ENCODE measurements at places on chromosomes 2 and 18.
A peak's percentile ranks its signal among the peaks of the same experiment; 100 is the strongest.

DNA sequence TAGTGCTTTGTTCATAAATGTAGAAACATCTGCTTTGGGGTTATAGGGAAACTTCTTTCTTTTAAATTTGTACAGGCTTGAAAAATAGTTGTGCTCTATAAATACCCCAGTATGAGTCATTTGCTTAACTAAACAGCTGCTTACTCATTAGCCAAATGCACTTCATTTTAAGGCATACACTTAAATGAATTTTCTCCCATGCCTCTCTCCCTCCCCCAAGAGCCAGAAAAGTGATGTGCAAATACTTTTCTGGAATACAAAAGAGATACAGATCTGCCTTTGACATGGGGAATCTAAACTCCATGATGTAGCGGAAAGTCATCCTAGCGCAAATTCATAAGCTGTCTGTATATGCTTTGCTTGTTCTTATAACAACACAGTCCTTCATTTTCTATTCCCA lies 469.4 kb downstream of the DLGAP1 start:
- ATAC-seq: peak; percentile 27

DNA sequence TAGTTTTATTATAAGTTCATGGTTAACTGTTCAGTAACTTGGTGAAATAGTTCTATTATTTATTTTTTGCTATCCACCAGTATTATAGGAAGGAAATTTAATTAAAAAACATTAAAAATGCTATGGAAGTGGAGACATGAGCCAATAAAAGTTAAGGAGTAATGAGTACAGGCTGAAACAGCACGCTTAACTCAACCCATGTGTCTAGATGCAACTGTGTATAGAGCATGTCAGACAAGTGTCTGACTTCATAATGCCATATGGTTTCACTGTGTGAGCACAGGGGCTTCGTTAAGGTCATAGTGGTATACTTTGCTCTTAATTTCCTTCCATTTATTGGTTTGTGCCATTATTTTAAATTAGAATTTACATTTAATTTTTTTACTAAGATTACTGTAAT lies 566.8 kb upstream of the NRP2 start:
- ATAC-seq: no peak

GRCh38 chr2:33375054-33375453 lies 101.4 kb upstream of the RASGRP3 start:
- ATAC-seq: peak; percentile 79

- no peak for ATAC-seq
Measured at GRCh38 chr2:198440833-198441232, 636.4 kb downstream of the PLCL1 start.

DNA sequence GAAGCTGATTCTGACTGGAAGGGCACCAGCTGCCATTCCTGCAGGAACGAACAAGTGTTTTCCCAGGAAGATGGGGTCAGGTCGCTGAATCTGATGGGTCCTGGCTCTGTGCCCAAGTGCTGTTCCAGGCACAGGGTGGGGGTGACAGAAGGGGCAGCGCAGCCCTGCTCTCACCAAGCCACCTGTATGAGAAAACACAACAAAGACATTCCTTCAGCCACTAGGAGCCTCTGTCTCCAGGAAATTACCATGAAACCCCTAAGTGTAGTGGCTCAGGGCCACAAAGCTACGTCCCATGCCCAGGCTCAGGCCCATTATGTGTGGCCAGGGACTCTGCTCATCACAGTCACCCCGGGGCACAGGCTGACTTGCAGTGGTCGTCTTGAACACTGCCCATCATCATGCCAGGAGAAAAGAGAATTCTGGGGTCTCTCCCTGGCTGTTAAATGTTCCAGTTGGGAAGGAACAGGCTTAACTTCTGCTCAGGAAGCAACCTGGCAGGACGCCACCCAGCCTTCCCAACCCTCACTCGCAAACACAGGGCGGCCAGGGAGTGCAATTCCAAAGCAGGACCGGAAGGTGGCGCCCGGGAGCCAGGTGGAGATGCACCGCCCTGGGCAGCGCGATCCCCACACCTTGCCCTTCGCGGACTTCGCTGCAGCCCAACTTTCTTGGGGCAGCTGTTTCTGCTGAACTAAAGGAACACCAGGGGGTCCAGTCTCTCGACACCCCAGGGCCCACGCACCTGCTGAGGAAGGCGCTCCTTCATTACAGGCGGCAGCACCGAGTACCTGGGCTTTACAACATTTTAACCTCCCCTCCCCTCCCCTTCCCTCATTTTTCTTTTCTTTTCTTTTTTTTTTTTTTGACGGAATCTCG lies 11.0 kb upstream of the SFTPB start:
- peak; percentile 92 for ATAC-seq

DNA sequence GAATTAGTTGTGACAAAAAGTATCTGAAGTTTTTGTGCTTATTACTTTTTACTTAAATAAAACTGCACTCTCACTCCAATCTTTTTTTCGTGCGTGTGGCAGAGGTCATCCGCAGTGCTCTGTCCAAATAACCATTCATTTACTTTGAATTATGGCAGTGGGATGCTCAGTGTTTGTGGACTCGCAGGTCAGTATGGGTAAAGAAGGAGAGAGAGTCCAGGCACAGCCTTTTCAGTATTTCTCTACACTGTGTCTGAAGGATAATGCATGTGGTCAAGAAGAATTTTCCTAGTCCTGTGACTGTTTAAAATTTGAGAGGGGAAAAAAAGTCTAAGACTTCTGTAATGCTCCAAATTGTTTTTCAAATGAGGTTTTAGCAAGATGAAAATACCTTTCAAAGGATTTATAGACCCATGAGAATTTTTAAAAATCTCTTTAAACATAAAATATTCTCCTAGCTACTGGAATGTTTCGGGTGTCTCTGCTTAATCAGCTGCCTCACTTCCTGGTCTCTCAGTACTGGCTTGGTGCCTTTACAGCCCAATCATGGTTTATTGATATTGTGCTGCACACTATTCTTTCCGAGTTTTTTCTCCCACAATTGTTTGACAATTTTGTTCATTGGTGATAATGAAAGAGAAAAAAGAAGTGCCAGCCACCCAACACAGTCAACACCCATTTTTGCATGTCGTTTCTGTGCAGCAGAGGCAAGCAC lies 453.2 kb downstream of the PTPRM start:
- ATAC-seq: no peak

GRCh38 chr2:195105581-195105980 lies 551.4 kb upstream of the SLC39A10 start:
- no peak for ATAC-seq

DNA sequence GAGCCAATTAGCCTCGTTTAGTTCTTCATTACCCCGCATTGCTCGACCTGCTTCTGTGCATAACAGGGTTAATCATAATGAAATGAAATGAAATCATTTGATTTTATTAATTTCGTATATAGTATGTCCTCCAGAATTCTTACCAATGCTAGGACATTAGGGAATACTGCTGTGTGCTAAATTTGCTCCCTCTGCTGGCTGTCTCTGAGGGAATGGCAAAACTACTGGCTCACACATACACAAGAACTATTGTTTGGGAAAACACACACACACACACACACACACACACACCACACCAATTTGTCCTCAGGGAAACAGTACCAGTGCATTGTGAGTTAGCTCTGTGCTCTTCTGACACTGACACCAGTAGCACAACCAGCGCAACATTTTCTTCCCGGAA lies 273.3 kb upstream of the TCF4 start:
- ATAC-seq: no peak

DNA sequence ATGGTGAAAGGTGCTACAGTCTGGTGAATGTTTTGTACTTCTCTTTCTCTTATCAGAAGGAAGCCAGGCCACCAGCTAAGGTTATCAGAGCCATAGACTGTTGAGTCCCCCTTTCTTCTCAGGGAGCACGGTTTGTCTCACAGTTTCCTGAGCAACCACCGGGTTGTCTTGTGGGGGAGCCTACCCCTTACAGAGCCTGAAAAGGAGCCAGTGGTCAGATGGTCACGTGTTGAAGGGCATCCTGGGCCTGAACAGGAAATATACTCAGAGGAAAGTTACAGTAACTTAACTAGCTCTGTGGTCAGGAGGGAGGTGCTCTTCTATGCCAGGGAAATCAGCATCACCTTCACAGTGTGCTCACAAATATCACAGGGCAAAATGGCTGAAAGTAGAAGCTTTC lies 11.6 kb downstream of the CD28 start:
- peak; percentile 52 for ATAC-seq

DNA sequence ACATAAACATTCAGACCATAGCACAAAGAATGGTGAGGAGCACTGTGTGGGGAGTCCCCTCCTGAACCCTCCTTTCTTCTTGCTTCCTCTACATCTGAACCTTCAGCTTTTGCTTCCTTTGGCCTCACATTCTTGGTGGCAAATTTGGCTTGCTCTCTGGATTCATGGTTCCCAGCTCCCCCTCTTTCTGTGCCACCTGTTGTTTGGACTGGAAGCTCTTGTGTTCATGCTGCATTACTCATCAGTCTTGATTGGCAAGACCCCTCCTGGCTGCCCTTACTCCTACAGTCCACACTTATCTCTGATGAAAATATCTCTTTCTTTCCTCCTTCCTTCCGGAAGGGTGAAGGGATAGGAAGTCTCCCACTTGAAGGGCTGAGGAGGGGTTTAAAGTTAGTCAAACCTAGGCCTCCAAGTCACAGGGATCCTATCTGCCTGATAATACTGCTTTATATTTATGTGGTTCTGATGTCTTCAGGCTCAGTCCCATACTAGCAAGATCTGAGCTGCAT lies 70.0 kb downstream of the MYO3B start:
- no peak for ATAC-seq

DNA sequence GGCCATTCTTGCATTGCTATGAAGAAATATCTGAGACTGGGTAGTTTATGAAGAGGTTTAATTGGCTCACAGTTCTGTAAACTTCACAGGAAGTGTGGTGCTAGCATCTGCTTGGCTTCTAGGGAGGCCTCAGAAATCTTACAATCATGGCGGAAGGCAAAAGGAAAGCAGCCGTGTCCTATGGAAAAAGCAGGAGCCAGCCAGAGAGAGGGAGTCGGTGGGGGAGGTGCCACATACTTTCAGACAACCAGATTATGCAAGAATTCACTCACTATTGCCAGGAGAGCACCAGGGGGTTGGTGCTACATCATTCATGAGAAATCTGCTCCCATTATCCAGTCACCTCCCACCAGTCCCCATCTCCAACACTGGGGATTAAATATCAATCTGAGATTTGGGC lies 64.1 kb downstream of the CPS1 start:
- ATAC-seq: no peak

- ATAC-seq: no peak
Measured at GRCh38 chr2:37827911-37828511, 97.1 kb upstream of the RMDN2 start.

DNA sequence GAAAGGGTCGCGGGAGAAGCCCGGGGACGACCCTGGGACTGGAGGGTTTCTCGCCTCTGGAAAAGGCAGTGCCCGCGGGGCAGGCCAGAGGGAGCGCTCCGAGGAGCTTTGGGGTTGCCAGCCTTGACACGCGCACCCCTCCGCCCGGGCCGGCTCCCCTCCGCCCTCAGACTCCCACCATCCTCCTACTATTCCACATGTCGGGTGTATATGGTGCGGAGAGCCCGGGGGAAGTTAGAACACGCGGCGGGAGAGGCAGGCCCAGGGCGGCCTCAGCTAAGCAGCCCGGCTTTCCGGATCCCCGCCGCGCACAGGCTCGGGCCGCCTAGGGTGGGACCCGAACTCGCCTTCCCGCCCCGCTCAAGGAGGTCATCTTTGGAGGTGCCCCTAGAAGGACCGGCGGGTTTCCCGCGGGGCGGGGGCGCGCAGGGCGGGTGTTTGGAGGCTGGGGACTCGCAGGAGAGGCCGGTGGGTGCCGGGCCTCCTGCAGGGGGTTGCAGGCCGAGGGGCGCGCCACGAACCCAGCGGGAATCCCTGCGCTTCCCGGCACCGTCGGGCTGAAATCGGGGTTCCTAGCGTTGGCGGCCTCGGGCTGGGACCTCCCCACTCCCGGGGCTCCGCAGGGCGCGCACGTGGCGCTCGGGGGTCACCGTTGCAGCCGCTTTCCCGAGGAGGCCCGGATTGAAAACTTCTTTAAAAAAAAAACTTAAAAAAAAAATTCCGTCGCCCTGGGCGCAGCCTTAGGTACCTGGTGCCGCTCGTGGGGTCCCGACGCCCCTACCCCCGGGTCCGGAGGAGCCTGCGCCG lies 3.7 kb downstream of the NFATC1 start:
- ATAC-seq: peak; percentile 4

- ATAC-seq: peak; percentile 90
Measured at GRCh38 chr18:6729247-6730091, at the start of gene ARHGAP28. ARHGAP28 (plus strand) TSS chr18:6729716; CDS start chr18:6729822, 106 bp downstream.

DNA sequence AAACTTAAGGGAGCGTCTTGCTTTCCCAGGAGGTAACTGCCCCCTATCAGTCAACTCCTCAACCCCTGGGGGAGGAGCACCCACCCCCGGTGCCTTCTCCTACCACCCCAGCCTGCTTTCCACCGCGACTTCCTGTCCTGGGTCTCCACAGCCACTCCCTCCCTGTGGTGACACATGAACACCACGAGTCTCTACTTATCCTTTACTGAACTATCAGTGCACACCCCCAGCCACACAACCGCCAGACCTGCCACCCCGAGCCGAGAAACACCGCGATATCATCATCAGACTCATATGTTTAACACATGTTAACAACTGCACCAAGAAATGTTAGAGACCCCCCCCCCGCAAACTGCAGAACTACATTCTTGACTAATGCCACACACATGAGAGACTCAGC lies 43.3 kb downstream of the LONRF2 start:
- no peak for ATAC-seq

GRCh38 chr2:215447056-215447455 lies 11.2 kb upstream of the FN1 start:
- ATAC-seq: no peak

DNA sequence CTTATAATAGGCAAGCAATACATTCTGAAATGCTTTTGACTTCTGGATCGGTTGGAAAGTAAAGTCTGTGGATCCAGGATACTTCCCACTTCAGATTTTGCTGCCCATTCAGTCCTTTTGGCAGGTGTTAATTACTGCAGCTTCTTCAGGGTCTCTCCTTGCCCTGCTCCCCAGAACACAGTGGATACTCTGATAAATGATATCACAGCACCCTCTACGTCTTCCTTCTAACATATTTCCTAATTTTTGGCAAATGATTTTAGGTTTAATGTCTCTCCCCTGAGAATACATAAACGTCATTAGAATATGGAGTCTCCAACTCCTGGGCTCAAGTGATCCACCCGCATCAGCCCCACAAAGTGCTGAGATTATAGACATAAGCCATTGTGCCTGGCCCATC lies 249.8 kb downstream of the NYAP2 start:
- ATAC-seq: no peak

Data from esophagus mucosa (tissue), 1 donor.